ENCODE measurements at places on chromosomes 16 and 17.

- no peak for DNase-seq
These were observed 332.8 kb downstream of the C16orf95 start for GRCh38 chr16:86984343-86984742.

GRCh38 chr16:19307587-19308241 is 22.2 kb downstream of the CLEC19A start:
- DNase-seq, result no peak

DNA sequence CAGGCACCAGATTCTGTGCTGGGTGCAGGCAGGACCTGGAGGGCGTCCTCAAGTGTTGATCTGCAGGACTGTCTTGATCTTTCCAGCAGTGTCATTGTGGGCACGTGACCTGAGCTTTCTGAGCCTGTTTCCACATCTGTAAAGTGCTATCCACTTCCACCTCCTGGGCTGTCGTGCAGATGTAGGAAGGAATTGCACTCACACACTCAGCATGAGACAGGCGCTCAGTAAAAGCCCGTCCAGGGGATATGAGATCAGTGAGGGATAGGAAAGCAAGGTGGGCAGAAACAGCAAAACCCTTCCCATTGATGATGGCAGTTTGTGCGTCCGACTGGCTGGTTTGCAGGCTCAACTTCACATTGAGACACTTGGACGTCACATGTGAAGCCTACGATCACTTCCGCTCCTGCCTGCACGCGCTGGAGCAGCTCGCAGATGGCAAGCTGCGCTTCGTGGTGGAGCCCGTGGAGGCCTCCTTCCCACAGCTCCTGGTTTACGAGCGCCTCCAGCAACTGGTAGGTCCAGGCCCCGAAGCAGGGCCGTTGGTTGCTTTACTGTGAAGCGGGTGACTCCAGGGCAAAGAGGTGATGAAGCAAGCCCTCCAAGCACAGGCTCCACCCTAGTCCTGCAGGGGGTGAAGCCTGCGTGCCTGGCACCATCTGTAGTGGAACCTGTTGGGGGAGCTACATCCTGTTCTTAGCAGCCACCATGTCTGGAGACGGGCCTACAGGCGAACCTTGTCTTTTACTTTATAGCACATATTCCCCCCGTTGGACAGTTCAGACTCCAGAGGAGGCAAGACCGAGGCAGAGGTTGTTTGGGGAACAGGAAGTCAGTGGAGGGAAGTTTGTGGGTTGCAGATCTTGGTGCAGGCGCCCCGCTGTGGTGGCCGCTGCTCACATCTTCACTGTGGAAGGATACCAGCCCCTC is 23.0 kb downstream of the METTL22 start:
- no peak for DNase-seq

GRCh38 chr16:47719713-47720112 is 258.6 kb downstream of the PHKB start:
- DNase-seq, result no peak

DNA sequence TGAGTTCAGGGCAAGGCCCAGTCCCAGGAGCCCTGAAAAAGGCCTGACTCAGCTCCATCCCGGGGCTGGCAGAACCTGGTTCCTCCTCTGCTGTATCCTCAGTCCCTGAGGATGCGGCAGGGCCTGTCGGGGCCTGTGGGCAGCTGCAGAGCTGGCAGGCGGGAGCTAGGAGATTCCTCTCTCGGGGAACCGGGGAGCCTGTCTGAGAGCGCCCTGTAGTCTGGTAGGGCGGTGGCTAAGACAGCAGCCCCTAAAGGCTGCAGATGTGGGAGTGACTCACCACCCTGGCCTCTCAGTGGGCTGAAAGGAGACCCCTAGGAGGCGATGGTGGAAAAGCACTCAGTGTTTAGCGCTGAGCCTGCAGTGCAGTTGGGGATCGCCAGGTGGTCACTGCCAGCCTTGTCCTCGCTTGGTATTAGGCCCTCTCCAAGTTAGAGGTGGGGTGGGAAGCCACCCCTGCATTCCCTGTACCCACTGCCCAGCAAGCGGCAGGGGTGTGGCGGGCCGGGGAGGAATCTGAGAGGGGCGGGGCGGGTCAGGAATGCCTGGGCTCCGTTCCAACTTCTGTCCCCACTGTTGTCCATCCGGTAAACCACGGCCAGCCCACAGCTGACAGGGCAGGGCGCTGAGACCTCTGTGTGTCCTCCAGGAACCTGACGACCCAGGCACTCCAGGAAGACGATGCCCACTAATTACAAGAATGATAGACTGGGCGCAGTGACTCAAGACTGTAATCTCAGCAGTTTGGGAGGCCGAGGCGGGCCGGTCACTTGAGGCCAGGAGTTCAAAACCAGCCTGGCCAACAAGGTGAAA is 29.5 kb upstream of the CDH1 start:
- DNase-seq, result no peak

DNA sequence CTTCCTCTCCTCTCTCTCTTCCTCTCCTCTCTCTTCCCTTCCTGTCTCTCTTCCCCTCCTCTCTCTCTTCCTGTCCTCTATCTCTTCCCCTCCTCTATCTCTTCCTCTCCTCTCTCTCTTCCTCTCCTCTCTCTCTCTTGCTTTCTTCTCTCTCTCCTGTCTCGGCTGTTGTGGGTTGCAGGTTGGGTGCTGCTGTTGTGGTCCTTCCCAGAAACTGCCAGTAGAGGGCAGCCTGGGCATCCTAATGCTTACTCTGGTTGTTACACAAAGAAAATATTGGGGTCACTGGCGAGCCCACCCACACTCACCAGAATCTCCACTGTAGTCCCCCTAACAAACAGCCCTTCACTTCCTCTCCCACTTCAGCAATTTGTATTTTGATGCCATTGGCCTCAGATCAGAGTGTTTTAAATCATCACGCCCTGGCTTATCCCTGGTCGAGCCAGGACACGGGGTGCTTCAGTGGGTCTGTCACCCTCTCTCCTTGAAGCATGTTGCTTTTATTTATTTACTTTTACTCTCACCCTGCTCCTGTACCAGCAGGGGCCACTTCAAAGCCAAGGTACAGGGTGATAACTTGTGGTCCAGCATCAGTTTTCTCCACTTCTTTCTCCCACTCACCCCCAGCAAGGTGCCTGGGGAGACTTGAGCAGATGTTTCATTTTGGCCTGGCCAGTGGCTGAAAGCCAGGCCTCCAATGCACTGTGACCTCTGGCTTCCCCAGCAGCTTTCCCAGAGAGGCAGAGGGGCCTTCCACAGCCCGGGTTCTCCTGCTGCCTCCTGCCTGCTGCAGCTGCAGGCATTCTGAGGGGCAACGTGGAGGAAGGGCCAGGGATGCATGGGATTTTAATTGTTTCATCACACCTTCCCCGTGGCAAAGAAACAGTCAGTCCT is 4.7 kb upstream of the MMP15 start:
- DNase-seq, result peak; percentile 50
